H54 (cell line): ENCODE measurements at places on chromosomes 5 and 9.

GRCh38 chr5:136235321-136235720, 42.4 kb upstream of the SMIM32 start:
- DNase-seq, result no peak

GRCh38 chr5:76571559-76571958, 51.6 kb downstream of the F2RL2 start:
- no peak for DNase-seq

DNA sequence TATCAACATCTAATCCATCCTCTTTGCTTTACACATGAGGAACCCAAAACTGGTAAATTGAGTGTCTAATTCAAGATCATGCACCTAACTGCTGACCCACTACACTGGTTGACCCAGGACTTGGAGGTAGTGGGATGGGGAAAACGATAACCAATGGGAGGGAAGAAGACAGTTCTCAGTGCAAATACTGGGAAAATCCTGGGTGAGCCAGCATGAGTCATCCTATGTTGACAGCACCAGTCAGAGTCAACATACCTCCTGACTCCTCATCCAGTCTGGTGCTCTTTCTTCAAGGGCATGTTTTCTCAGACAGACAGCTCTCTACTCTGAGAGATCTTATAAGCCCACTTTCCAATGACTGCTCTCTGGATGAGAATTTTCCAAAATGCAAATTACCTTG, 232.8 kb upstream of the PTGER4 start:
- peak; percentile 36 for DNase-seq

DNA sequence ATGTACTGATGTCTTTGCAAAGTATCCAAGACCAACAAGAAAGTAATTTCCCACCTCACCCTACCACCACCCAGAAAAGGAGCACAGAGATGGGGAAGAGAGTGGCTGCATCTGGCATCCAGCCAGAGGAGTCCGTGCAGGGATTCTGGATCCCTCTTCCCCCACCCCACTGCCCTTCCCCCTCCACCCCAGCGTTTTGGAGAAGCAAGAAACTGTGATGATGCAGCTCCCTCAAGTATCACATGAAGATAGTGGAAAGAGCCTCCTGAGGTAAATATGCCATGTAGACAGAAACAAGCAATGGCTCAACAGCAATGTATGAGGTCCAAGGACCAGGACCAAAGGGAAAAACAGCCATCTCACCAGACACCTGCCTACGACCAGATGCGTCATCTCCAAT, 153.8 kb downstream of the DEPDC1B start:
- DNase-seq, result no peak

DNA sequence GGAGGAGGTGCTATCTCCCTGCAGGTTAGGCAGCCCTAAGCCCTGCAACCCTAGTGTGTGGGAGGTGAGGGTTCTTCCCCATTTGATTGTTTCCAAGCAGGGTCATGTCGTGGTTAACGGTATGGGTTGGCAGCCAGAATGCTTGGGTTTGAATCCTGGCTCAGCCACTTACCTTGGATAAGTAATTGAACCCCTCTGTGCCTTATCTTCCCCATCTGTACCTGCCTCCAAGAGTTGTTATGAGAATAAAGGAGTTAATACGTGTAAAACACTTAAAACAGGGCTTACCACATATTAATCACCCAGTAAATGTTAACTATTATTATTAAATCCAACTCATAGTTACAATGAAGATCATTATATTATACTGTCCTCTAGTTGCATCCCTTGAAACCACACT, 52.2 kb upstream of the SPATA31E1 start:
- no peak for DNase-seq

DNA sequence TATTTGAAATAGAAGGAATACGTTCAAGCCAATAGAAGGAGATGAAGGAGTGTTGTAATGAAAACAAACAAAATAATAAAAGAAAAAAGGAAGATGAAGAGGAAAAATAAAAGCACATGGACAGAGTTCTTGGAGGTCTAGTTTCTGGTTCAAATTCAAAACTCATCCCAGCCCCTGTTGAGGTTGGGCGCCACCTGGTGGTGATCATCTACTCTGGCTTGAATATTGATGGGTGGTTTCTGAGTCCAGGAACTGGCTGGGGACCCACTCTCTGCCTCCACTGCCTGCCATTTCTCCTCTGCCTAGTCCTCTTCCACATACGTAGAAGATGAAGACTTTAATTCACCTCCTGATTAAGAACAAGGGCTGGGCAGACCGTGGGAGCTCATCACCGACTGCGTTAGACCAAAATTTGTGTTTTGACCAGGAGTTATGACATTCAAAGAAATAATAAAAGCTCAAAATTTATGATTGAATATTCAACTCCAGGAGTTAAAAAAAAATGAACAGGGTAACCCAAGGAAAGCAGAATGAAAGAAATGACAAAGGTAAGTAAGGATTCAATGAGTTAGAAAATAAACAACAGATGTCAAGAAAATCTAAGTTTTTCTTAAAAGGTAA, 99.0 kb upstream of the SLC1A3 start:
- peak; percentile 52 for DNase-seq

GRCh38 chr9:136010615-136011361, 49.6 kb upstream of the UBAC1 start:
- no peak for DNase-seq

DNA sequence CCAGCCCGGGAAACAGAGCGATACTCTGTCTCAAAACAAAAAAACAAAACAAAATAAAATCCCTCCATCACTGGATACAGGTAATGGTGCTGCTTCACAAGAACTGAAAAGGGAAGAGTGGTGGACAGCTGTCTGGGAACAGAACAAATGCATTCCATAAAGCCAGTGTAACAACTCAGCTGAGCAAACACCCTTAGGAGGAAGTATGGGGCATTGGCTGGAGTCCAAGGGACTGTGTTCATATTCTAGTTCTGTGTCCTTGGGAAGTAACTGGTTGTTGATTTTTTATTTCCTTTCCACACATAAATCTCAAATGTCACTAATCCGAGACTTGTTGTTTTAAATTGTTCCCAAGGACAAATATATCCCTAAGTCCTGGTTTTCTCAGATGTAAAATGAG, 38.3 kb downstream of the HTR1A start:
- DNase-seq, result no peak

DNA sequence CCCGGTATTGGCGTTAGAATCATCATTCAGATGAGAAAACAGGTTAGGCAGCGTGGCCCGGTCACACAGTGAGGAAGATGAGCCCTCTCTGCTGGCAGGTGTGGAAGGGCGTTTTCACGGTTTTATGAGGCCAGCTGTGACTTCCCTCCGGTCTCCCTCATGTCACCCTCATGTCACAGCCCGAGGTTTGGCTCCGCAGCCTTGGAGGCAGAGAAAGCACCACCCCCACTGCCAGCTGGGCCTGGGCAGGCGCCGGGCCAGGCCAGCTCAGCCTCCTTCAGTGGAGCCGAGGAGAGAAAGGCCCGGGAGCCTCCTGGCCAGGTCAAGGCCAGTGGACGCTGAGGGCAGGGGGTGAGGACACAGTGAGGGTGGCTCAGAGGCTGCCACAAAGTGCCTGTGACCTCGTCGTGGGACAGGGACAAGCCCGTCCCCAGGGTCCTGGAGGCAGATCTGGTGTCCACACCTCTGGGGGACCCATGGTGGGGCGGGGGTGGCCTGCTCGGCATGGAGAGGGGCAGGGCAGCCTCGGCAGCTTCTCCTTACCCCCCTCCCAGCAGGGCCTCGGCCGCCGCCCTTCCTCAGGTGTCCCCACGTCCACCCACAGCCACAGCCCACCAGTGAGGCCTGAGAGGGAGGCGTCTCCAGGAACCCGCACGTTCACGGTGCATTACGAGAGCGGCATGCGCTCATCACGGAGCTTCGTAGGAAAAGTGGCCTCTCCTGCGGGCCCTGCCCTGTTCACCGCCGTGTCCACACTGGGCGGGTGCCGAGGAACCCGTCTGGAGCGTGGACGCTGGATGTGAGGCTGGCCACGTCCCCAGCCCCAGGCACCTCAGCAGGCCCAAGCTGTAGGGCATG, 32.2 kb downstream of the EXD3 start:
- DNase-seq, result no peak

- no peak for DNase-seq
Observed at GRCh38 chr9:131918481-131918880, 161.2 kb downstream of the MED27 start.

DNA sequence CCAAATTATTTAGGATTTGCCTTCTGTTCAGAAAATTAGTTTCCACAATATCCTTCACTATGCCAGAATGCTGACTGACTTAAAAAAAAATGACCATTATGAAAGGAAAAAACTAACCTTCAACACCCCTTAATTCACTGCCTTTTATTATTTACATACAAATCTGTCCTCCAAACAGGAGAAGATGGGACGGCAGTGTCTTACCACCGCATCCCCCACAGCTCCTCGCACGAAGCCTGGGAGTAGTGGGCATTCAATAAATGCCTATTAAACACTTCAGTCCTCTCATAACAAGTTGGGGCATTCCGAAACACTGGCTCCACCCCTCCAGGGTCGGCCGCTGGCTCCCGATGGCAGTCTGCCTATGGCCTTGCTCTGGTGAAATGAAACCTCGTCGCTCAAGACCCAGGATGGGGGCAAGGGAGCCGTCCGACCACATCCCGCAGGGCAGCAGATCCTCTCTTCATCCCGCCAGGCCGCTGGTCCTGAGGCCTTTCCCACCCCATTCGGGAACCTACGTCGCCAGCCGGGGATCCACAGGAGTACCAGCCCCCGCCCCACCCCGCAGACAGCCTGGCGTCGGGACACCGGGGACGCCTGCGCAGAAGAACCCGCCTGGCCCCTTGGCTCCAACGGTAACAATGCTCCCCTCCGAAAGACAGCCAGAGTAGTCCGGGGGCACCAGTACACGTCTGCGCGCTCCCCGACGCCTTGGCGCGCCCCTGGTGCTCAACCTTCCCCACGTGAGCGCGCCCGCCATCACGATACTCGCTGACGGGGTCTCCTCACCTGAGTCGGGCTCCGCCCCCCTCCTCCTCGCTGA, 613 bp downstream of the ZBTB5 start:
- DNase-seq, result peak; percentile 30

DNA sequence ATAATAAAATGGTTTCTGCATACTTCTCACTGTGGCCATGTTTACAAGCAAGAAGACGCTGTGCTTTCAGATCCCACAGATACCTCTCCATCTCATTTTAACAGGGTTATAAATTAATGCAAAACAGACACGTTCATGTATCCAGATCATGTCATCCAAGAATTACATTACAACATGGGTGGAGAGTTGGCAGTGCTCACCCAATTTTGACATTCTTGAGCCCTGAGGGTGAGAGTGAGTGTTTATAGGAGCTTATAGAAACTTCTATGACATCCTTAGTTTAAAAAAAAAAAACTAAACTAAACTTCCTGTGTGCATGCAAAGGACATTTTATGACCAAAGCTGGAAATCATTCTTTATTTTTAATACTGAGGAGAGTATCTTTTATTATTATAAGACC, 9.1 kb downstream of the PRKACG start:
- no peak for DNase-seq

- DNase-seq, result no peak
Observed at GRCh38 chr5:133701871-133702270, 89.5 kb upstream of the FSTL4 start.

DNA sequence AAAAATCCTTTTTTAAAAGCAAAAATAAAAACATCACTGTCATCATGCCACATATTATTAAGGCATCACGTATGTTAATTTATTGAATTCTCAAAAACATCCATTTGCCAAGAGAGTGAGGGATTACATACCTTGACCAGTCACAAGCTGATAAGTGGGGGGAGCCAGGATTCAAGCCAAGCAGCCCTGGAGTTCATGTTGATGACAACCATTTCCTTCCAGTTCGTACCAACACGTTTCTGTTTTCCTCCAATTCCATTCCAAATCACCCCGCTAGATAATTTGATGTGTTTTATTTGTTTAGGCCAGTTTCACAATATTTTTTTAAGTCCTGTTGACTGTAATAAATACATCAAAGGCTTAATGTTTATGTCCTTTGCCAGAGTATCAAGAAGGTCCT, 53.0 kb downstream of the SLC1A3 start:
- no peak for DNase-seq

DNA sequence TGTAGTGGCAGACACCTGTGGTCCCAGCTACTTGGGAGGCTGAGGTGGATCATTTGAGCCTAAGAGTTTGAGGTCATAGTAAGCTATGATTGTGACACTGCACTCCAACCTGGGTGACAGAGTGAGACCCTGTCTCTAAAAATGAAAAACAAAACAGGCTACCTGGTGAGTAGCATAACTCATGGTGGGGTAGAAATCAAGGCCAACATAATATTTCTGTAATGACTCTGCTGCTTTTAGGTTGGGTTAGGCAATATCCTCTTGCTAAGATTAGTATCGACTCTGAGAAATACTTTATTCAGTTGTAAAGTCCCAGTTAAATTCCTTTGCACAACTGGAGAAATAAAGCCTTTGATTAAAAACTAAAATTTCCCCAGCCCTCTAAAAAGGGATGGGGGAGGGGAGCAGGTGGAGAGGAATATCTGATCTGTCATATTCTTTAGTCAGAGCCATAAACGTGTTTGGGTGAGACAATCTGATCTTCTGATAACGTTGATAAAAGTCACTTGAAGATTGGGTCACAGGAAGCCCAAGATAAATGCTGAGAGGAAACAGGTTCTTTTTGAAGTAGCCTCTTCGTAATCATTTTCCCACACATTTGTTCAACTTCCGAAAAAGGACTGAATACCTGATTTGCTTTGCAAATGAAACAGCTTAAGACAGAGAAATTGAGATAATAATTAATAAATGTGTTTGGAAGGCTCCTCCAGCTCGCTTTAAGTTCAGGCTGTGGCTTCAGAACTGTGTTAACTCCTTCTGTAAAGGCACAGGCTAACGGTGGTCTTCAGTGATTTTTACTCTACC, 14.9 kb downstream of the IL4 start:
- DNase-seq, result no peak

DNA sequence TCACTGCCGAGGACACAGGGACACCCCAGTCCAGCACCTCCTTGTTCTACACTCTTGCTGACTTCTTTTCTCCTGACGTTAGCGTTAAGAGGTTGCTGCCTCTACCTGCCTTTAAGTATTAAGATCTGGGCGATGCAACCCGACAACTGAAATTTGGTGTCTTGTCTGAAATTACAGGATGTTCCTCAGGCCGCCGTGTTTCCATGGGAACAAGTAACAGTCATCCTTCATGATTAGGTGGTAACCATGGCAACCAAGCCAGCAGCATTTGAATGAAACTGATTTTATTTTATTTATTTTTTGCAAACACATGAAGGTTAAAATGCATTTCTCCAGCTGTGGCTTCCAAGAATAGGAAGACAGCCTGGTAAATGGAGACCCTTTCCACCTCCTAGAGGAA, 20.8 kb downstream of the DAB2IP start:
- no peak for DNase-seq
